ENCODE measurements at places on chromosomes 5 and 9.

DNA sequence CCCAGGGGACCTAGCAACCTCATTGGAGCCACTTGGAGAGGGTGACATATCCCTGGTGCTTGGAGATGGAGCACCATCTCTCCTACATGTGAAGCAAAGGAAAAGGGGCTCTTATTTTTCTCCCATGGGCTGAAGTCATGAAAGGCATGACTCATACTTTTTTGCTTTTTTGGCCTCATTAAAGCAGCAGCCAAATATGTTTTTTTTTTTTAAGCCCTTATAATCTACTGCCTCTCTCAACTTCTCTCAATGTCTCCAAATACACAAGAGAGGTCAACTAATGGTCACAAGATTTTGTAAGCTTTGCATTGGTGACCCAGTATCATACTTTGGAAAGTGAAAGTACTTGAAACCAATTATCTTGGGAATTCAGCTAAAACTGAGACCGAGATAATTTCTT is 1.6 kb upstream of the CFAP90 start:
- no peak for DNase-seq

GRCh38 chr9:109320331-109320741 is 523 bp downstream of the EPB41L4B start:
- no peak for DNase-seq

DNA sequence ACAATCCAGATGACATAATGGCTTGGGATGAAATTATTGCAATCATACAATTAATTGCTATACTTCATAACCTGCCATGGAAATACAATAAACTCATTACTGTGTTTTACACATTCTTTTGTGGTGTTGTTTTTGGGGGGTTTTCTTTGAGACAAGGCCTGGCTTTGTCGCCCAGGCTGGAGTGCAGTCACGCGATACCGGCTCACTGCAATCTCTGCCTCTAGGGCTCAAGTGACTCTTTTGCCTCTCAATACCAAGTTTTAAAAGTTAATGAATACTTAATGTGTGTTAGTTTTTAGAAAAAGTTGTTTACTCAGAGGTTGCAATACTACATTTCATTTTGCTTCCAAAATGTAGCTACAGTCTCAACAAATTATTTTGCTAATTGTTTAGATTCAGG is 598.4 kb downstream of the CHSY3 start:
- no peak for DNase-seq

DNA sequence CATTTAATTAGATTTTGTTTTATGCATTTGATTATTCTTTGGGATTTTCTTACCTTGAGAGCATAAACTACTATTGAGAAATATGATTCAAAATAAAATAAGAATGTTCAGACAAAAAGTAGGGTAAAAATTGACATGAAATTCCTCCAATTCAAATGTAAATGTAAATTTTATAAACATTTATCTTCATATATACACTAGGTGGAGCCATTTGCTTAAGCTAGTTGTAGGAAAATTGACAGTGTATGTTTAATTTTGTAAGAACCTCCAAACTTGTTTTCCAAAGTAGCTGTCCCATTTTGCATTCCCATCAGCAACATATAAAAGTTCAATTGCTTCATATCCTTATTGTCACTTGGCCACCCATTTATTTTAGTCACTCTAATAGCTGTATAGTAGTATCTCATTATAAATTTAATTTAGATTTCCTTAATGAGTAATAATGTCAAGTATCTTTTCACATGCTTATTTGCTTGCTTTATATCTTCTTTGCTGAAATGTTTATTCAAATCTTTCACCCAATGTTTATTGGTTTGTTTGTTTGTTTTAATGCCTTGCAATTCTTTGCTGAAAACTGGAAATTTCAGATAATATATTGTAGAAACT is 37.6 kb upstream of the SLCO6A1 start:
- no peak for DNase-seq

- DNase-seq = no peak
These were observed 8.7 kb upstream of the PCSK5 start for GRCh38 chr9:75881761-75882160.

DNA sequence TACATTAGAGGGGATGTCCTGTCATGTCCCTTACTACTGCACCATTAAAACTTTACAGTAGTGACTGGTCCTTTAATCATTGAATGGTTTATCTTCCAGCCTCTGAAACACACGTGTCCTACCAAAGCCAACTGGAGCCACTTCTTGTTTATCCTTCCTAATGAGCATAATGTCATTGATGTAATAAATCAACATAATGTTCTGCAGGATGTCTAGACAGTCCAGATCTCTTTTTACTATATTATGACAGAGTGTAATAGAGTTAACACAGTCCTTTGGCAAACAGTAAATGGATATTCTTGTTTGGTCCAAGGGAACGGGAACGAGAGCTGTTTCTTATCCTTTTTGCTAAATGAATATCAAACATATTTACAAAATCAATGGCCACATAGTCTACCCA is 88.1 kb upstream of the PTPRD start:
- DNase-seq = no peak

- DNase-seq = no peak
These were observed 10.4 kb downstream of the TNIP1 start for GRCh38 chr5:151070449-151070848.

DNA sequence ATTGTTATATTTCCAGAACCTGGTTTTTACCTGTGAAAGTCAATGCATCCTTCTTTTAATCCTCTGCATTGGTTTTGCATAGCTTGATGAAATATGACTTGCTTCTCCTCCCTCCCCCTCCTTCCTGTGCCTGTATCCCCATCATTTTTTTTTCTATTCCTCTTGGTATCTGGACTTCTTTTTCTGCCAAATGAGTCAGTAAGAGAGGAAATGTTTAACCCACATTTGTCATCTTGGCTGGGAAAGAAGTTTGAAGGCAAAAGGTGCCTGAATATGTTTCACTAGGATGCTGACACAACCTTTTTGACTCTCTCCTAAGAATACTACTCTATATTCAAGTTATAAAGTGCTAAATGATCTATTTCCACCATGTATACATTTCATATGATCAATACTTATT is 35.5 kb upstream of the CDKN2B start:
- DNase-seq = no peak

DNA sequence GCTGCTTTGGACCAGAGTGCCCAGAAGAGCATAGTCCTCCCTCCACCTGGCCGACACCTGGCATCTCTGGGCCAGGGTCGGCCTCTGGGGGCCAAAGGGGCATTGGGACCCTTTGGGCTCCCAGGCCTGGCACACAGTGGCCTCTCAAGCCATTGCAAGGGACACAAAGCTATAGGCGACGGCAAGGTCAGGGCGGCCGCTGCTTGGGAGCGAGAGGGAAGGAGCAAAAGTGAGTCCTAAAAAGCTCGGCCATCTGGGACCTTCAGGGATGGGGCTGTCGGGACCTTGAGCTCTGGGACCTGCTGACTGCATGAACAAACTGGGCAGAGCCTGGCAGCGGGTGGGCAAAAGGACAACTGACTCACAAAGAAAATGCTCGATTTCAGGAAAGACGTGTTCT is 13.9 kb downstream of the DBH start:
- DNase-seq = no peak

DNA sequence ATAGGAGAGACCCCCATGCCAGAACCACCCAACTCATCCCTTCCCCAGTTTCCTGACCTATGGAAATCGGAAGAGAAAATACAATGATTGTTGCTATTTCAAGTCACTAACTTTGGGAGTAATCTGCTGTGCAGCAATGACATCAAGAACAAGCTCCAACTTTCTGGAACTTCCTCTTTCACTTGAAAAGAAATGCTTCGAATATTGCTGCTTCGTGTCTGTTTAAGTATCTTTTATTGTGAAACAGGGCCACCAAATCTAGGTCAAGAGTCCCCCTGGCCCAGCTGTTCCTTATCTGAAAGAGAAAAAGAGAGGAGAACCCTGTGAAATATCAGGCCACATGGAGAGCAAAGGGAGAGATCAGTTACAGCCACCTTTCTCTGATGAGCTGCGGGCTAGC is 59.4 kb upstream of the DNAH5 start:
- DNase-seq = no peak

GRCh38 chr5:81827500-81827899 is 76.6 kb upstream of the SSBP2 start:
- no peak for DNase-seq

- DNase-seq = no peak
These were observed 197.5 kb downstream of the TUSC1 start for GRCh38 chr9:25480696-25481095.

DNA sequence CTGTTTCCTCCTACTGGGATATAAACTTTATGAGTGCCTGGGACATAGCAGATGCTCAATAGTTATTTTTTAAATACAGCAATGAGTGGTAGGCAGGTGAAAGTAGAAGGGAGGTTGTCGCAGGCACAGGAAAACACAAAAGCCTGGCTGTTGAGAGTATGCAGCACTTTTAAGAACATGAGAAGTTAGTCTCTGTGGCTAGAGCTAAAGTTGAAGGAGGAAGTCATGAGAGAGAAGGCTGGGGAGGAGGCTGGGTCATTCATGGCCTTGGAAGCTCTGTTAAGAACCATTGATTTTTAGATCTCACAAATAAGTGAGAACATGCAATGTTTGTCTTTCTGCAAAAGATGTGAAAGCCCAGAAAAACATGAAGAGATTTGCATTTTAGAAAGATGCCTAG is 126.7 kb downstream of the PRKACG start:
- DNase-seq = no peak

- DNase-seq = no peak
These were observed 81.7 kb downstream of the PDE8B start for GRCh38 chr5:77292026-77292757.

DNA sequence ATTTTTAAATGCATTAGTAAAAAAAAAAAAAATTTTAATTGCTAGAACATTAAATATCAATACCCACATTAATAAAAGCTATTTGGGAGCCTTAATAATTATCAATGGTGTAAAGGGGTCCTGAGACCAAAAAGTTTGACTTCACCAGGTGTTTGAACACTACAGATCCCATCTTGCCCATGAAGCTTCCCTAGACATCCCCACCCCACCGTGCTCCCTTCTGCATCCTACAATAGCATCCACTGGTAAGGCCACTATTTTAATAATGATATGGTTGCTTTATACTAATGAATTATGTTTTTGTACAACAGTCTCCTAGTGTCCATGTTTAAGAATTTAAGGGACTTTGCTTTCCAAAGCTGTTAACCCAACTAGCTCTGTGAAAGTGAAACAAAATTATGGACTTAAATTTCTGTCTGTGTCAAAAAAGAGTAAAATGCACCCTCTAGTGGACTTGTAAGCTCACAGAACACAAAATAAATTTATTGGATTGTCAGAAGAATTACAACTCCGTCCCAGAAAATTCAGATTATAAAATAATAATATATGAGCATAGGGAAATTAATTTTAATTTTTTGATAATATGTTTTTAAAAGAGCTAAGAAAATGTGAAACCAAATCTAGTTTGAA is 76.0 kb downstream of the ARL15 start:
- peak; percentile 17 for DNase-seq

- DNase-seq = no peak
These were observed 7.8 kb upstream of the BOD1 start for GRCh38 chr5:173624282-173624681.

- no peak for DNase-seq
These were observed 556 bp downstream of the PCDHGC3 start for GRCh38 chr5:141476132-141476911.
